Peyer's patch (tissue), 4 donors: ENCODE measurements at places on chromosomes 6 and 20. TPM values are rescaled to one million over a fixed set of nuclear protein-coding genes. Genes with fewer than 3 reads are reported as not detected.

MYMX gene
- not detected for total RNA-seq

GRCh38 chr6:17059022-17059421 is 42.8 kb upstream of the STMND1 start:
- DNase-seq: no peak

GRCh38 chr20:12482661-12483060 is 526.1 kb upstream of the SPTLC3 start:
- DNase-seq: no peak

GRCh38 chr6:255751-256083 is 36.6 kb upstream of the DUSP22 start:
- DNase-seq: no peak

- DNase-seq: no peak
Measured at GRCh38 chr6:40356242-40356910, 230.8 kb downstream of the LRFN2 start.

DNA sequence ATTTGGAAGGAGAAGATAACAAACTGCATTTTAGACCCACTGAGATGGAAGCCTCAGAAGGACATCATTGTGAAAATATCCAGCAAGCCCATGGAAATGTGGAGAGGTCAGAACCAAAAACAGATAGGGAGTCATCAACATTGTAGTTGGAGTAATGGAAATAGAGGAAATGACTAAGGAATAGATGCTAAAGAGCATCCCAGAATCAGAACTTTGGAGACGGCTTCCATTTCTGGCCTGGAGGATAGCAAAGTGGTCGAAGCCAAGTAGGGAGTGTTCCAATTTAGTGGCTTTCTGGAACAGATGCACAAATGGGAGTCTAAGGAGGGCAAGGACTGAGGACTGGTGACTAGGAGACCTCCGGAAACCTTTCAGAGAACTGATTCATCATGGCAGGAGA is 3.6 kb downstream of the BEND6 start:
- DNase-seq: no peak
